ENCODE measurements at places on chromosomes 2 and 18.

DNA sequence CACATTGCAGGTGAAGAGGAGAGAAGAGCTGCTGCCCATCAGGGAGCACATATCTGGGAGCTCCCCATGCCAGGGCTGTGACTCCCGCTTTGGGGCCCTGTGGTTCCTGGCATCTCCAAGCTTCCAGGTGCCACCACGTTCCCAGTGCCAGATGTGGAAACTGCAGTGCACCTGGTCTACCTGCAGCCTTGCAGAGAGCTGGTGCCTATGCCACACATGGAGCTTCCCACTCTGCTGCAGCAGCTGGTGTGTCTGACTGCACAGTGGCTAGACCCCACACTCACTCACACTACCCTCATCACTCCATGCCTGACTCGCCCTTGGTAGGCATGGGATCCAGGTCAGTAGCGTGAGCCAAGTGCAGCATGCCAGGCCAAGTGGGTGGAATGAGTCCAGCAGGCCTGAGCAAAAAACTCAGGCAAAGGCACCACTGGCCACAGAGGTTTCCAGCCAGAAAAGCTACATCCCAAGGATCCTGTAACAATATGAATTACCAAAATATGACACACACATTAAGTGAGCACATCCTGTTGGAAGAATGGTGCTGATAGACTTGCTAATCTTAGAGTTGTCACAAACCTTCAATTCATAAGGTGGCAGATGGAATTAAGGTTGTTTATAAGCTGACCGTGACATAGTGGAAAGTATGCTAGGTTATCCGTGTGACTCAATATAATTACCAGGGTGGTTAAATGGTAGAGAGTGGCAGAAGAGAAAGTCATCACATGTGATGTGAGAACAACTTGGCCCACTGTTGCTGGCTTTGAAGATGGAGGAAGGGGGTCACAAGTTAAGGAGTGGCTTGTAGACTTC, 150.9 kb downstream of the EHBP1 start:
- DNase-seq, result no peak

GRCh38 chr2:122867941-122868340, 1112.5 kb downstream of the TSN start:
- DNase-seq, result no peak

DNA sequence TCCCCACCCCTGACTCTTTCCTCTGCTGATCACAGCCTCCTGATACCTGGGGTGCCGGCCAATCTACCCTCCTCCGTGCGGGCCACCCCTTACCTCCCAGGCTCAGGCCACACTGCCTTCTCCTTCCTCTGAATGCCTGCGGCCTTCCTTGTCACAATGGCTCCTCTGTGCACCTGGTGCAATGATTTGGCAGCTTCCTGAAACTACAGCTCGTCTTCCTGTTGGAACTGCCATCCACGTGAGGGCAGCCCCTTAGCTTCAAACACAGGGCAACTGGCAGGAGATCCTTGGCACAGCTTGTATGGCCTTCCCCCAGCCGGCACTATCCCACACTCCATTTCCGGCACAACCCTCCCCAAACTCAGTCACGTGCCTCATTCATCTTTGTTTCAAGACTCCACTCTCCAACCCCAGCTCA, 69.0 kb downstream of the STPG4 start:
- DNase-seq, result peak; percentile 37

DNA sequence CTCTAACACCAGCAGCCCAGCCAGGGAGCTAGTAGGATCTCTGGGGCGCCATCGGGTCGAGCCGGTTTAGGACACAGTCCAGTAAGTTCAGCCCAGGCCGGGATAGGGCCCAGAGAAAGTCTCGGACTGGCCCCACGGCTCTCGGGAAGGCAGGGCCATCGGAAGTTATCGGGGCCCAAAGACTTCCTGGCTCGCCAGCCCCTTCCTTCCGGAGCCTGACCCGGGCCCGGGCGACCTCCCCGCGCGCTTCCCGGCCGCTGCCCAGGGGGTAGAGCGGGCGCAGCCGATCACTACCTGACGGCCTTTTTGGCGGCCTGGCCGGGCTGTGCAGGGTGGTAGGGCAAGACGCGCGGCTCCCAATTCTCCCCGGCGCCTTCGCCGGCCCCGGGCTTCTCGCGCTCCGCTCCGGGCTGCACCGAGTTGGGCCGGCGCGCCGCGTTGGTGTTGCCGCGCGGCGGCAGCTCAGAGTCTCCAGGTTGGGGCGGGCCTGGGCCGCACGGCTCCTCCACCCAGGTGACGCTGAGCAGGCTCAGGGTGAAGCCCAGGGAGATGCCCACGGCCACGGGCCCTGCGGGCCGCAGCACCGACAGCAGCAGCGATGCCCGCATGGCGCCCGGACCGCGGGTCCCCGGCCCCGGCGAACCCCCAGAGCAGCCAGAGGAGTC, 546 bp downstream of the CHPF start:
- peak; percentile 27 for DNase-seq

DNA sequence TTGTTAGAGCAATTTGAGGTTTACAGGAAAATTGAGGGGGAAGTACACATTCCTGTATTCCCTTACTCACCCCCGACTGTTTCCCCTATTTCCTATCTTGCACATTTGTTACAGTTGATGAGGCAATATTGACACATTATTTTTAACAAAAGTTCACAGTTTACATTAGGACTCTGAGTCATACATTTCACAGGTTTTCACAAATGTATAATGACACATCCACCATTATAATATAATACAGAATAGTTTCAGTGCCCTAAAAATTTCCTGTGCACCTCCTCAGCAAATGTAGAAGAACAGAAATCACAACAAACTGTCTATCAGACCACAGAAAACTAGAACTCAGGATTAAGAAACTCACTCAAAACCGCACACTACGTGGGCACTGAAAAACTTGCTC, 160.6 kb upstream of the RMP24 start:
- DNase-seq, result no peak

- no peak for DNase-seq
These were observed 285.8 kb downstream of the TMX3 start for GRCh38 chr18:68429111-68429510.

DNA sequence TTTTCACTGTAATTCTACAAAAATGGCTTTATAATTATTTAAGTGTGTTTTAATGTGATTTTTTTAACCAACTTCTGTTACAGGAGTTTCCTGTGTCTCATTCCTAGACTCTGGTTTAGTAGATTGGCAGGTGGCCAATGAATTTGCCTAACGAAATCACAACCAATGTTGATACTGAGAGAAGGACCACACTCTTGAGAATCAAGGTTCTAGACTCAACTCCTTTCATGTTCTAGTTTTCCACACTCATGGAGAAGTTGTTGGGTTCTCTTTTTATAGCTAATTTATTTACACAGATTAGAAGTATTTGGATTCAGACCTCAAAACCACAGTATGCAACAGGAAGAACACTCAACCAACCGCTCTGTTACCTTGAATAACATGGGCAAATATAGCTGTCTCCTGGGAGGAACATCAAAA, 22.6 kb upstream of the USP34 start:
- DNase-seq, result peak; percentile 46

DNA sequence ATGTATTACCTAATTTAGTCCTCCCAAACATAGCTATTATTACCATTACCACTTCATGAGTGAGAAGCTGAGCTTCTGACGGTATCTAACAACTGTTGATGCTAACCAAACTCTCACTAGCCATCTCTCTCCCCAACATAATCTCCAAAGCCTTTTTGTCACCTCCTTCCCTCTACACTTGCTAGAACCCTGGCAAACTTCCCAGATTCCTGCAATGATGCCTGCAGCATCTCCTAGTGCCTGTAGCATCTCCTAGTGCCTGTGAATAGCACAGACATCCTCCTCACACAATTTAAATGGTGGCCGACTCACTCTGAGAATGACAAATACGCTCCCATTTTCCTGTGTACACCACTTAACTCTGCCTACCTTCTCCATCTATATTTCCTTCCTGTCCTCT, 126.7 kb downstream of the STK39 start:
- no peak for DNase-seq

DNA sequence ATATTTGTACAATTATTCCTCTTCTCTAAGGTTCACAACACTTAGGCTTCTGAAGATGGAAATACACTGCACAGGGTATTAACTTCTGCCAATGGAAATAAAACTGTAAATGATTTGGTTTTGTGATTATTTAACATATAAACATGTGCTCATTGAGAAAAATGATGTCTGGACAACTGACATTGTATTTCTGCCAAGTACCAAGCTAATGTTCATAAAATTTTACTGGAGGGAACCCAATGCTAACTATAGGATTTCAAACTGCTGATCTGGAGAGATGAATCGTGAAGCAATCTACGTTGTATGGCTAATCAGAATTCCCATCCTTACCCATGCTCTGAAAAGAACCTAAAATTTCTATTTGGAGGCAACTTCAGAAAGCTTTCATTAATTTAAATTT, 279.7 kb downstream of the NRXN1 start:
- no peak for DNase-seq

DNA sequence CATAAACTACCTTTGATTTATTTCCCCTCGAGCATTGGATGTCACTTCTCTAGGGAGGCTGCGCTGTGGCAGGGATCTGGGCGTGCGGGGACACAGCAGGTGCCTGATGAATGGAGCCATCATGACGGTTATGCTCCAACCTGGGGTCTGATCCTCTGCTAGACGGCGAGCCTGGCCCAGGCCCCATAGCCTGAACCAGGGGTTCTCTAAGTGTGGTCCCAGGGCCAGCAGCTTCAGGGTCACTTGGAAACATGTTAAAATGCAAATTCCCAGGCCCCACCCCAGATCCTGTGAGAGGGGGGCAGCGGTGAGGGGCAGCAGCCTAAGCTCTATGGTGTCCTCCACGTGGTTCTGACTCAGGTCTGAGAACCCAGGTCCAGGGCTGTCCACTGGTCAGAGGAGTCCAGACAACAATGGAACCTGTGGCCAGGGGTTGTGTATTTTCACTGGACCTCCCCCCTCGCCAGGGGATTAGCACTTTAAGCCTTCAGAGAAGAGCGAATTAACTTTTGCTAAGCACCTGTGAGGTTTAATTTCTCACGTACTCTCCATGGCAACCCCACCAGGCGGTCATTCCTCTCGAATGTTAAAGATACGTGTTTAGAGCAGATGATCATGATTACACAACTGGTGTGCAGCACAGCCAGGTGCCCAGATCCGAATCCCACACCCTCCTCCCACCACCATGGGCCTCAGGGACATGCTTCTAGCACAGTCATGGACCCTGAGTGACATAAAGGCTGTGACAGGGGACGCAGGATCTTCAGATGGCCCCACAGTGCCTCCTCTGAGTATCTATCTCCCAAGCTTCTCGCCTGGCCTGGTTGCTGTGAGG, 1.6 kb upstream of the ARHGEF4 start:
- DNase-seq, result no peak
